ENCODE measurements at places on chromosomes 2 and 18.

DNA sequence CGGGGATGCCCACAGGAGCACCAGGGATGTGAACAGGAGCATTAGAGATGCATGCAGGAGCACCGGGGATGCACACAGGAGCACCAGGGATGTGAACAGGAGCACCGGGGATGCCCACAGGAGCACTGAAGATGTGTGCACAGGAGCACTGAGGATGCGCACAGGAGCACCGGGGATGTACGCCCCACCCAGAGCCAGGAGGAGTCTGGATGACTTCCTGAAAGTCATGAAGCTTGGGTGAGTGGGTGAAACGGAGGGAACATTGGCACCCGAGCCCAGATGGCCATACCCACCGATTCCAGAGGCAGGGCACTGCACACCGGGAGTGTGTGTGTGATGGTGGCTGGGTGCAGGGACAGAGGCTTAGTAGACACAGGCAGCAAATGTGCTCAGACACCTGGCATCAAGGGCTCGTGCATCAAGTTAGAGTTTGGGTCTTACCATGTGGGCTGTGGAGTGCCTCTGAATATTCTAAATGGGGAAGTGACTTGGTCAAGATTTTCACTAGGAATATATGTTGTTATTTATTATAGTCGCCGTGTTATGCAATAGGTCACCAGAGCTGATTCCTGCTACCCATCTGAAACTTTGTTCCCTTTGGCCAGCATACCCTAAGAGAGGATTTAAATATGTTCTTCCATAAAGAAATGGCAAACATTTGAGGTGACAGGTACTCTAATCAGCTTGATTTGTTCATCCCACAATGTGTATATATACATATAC, 365.8 kb upstream of the MYT1L start:
- no peak for DNase-seq

GRCh38 chr2:218245214-218245613, 15.6 kb upstream of the GPBAR1 start:
- no peak for DNase-seq

DNA sequence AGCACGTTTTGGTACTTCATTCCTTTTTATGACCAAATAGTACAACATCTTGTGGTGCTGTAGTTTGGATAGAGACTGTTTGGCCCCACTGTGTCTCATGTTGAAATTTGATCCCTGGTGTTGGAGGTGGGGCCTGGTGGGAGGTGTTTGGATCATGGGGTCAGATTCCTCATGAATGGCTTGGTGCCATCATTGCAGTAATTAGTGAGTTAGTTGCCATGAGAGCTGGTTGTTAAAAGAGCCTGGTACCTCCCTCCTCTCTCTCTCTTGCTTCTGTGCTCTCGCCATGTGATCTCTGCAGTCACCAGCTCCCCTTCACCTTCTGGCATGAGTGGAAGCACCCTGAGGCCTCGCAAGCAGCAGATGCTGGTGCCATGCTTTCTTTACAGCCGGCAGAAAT, 50.9 kb downstream of the NCAPH start:
- no peak for DNase-seq

- DNase-seq, result no peak
Measured at GRCh38 chr18:49399003-49399402, 61.4 kb downstream of the DYM start.

DNA sequence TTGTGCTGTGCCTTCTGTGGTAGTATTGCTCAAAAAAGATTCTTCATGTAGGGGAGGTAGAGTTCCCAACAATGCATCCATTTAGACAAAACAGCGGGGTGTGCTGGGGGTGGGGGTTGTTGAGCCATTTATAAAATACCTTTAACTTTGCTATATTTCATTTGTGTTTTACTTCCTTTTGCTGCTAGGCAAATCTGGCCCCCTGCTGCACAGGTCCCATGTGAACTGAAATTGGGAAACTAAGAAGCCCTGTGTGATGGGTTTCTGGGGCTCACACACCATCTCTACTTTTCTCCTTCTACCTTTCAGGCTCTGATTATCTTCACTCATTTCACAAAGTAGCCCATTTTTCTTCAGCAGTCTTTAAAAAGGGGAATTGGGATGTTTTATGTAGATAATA, 52.7 kb upstream of the ITGA4 start:
- DNase-seq, result no peak

DNA sequence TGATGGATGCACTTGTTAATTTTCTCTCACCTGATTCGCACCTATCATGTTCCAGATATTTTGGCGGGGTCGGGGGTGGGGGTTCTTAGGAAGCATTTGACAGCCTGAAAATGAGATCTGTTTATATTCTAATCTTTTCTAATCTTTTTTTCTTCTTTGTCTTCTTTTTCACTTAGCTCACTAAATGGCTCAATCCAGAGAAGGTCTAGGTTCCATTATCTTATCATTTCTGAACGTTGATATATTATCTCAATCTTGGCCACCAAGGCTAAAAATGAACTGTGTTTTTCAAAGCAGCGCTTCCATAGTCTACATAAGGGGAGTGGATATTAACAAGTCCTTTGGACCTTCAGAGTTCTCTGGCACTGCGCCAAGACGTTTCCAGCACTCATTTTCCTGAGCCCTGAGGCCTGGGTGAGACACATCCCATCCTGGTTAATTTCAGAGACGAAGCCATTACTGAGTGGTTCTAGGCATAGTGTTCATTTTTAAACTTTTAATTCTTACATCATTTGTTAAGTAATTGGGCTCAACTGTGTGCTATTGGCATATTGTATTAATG, 229.0 kb downstream of the SOX11 start:
- no peak for DNase-seq

DNA sequence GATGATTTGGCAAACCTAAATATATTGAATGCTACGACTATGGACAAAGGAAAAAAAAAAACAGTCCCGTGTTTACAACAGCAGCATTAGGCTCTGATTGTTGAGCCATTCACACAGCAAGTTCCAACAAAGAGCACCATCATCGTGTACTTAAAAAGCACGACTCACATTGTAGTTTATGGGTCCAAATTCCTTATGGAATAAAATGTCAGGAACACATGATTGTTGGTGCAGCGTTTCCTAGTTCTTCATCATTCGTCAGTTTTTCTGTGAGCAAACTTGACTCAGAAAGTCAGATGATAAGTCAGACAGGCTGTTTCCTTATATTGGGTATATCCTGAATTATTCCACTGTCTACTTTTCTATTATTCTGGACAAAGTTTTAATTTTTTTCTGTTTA, 10.0 kb upstream of the KIDINS220 start:
- DNase-seq, result no peak

GRCh38 chr2:212361174-212361756, 177.3 kb downstream of the ERBB4 start:
- no peak for DNase-seq

DNA sequence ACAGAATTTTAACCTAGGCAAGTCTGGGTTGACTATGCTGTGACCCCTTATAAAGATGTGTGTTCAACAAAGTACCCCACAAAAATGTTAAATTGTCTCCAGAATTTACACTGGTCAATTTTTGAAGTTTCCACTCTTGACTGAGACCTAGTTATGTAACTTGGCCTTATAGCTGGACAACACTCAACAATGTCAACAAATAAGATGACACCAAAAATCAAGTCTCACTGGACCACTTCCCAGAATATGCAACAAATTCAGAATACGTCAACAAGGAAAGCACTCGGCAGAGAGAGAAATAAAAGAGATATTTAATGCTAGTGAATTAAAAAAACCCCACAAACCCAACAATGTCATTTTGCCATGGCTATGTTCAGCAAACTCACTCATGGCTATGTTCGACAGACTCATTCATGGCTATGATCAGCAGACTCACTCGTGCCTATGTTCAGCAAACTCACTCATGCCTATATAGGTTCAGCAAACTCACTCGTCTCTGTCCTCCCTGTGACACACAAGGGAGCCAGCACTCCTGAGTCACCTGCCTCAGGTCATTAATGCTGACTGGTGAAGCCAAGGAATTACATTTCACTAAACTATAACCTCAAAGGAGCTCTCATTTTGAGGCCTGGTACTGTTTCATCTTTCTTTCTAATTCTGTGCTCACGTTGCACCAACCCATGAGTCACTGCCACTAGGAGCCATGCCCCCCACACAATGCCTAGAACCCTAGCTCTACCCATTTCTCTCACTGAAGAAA, 72.7 kb downstream of the PTPN2 start:
- DNase-seq, result no peak

- no peak for DNase-seq
Measured at GRCh38 chr2:140862181-140862580, 1268.6 kb downstream of the LRP1B start.

- DNase-seq, result no peak
Measured at GRCh38 chr2:168224346-168224745, 23.0 kb downstream of the STK39 start.

GRCh38 chr2:152406119-152406835, 71.3 kb downstream of the FMNL2 start:
- DNase-seq, result no peak

DNA sequence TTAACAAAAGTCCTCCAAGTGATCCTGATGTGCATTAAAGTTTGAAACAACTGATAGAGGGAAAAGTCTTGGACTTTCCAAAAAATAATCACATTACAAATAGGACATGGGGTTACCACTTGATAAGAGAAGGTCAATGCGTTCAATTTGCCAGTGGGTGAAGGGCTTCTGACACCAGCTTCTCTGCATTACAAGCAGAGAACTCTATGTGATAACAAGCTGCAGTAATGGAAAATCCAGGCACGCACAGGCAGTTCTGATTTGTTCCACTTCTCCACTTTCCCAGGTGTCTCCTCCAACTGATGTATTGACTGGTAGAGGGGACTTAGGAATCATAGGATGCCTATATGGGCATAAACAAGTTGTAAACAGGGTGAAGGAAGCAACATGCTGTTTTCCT, 234.0 kb upstream of the MGAT5 start:
- DNase-seq, result no peak

DNA sequence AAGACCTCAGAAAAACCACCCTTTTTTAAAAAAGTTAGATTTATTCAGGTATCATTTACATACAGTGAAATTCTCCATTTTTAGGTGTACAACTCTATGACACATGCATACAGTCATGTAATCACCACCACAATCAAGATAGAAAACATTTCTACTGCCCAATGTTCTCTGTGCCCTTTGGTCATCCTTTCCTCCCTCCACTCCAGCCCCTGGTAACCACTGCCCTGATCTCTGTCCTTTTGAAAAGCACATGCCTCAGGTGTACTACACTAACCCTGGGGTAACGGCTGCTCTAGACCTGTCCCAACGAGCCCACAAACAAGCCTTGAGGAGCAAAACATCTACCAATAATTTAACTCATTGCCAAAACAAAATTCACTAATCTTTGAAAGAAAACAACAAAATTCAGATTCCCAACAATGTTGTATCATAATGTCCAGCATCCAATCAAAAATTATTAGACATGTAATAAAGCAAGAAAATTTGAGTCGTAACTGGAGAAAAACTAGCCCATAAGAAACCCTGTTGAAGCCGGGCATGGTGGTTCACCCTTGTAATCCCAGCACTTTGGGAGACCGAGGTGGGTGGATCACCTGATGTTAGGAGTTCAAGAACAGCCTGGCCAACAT, 25.9 kb upstream of the KLF11 start:
- no peak for DNase-seq

DNA sequence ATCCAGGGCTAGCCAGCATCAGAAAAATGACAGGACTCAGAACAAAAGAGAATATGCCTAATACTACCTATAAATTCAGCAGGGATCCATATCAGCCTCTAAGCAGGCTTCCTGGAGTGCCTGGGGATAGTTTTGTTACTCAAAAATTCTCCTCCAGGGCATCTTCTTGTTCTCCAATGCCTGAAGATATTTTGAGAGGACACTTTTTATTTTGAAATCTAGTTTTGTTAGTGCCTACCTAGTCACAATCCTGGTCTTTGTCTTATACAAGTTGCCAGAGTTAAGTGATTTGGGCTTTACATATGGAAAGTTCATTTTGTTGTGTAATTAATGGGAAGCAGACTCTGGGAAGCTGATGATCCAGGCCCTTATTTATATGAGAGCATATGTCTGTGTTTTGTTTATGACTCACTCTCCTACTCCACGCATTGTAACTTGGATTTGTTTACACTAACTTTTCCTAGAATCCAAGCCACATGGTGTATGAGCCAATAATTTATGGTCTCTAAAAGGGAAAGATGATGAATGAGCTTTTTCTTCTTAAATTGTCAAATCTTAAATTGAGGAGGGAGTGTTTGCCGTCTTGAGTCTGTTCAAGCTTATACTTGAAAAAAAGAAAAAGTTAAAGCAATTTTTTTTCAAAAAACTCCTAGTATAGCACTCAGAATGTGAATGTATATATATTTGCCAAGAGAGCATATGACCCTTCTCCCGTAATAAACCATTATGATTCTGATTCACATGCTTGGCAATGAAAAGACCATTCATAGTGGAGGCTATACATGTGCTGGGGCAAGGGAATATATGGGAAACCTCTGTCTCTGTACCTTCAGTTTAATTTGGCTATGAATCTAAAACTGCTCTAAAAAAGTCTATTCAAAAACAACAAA, 370.3 kb downstream of the SETBP1 start:
- DNase-seq, result no peak

- no peak for DNase-seq
Measured at GRCh38 chr2:1663621-1664020, 80.7 kb downstream of the PXDN start.

GRCh38 chr18:77248873-77249568, 627 bp upstream of the GALR1 start:
- DNase-seq, result no peak

GRCh38 chr2:149104221-149104620, 65.7 kb downstream of the LYPD6B start:
- DNase-seq, result no peak

- no peak for DNase-seq
Measured at GRCh38 chr2:63049970-63050333, 678 bp upstream of the OTX1 start.

GRCh38 chr2:96359310-96359709, 23.7 kb downstream of the NCAPH start:
- DNase-seq, result peak; percentile 21

GRCh38 chr18:48711651-48712486, 173.0 kb downstream of the CTIF start:
- DNase-seq, result no peak

Data from stimulated activated CD4-positive, alpha-beta T cell treated with anti-CD3 and anti-CD28 coated beads, Interleukin-1b, Interleukin-23, amount 100 ng/mL, for 1 hour (primary cell).